ENCODE measurements at places on chromosomes 3 and 15. TPM values are rescaled to one million over a fixed set of nuclear protein-coding genes. Genes with fewer than 3 reads are reported as not detected.

The FOXB1 gene
- total RNA-seq, result 0.77 TPM

The IL5RA gene
- total RNA-seq, result not detected

The KCNH8 gene
- total RNA-seq, result not detected

The ACTL6A gene
- total RNA-seq, result 88.4 TPM

The STAB1 gene
- total RNA-seq, result 0.26 TPM

Measured in activated T-helper 17 cell treated with anti-CD3 and anti-CD28 coated beads, Interleukin-2, amount 50 U/mL, for 72 hours (primary cell).